Activated T-helper 9 cell treated with anti-CD3 and anti-CD28 coated beads, Interleukin-2, amount 50 U/mL, for 16 hours (primary cell): ENCODE measurements at places on chromosomes 16 and 17.
A peak's percentile ranks its signal among the peaks of the same experiment; 100 is the strongest.

- DNase-seq = no peak
Measured at GRCh38 chr17:80922580-80923160, 69.0 kb upstream of the CHMP6 start.

DNA sequence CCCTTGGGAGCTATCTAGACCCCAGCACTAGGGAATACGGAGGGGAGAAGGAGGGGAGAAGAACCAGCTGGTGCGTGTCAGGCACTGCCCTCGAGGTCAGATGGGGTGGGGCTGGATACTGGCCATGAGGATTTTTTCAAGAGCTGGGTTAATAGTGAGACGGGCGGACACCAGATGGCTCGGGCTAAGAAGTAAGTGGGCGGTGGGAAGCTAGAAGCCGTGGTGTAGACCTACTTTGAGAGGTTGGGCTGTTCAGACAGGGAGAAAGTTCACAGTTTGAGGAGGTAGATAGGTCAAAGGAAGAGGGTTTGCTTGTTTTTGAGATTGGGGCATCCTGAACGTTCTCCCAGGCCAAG, 303.8 kb downstream of the SEC14L1 start:
- DNase-seq = no peak

- no peak for DNase-seq
Measured at GRCh38 chr16:69327585-69328310, 2.6 kb downstream of the PDF start.

GRCh38 chr17:72406498-72406897, 285.7 kb downstream of the SOX9 start:
- DNase-seq = no peak

GRCh38 chr16:1950559-1950958, 3.9 kb downstream of the RPL3L start:
- no peak for DNase-seq

DNA sequence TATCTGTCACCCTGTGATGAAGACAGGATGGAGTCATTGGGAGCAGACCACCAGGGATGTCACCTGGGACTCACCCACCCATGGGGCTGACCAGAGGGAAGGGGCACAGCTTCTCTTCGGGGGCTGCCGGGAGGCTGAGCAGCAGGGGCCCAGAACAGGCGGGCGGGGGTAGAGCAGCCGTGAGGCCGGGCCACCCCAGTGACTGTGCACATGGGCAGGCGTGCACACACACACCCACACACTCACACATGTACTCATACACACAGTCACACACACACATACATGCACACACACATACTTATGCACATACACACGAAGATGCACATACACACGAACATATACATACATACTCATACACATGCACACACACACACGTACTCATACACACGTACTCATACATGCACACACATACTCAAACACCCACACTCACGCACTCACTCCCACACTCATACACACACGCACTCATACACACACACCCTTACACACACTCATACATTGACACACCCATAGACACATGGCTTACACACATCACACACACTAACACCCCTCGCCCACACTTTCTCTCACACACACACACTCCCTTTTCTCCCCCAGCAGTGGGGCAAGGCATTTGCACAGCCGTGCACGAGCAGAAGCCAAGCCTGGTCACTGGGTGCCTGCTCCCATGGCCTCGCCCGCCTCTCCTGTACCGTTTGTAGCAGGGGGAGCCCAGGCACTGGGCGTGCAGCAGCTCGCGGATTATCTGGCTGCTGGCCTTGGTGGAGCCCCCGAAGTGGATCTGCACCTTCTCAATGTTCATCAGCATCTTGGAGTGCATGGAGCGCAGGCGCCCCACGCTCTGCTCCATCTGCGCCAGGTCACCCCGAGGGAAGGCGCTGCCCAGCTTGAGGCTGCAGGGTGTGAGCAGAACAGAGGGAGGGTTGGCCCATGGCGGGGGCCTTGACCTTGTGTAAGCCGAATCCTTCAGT, 12.4 kb downstream of the UBALD2 start:
- no peak for DNase-seq

- DNase-seq = no peak
Measured at GRCh38 chr17:50474523-50474922, 4.1 kb upstream of the RSAD1 start.

- no peak for DNase-seq
Measured at GRCh38 chr16:70526403-70526802, 2.8 kb downstream of the SF3B3 start.

- DNase-seq = no peak
Measured at GRCh38 chr17:3724378-3725077, 825 bp downstream of the HASPIN start.

- peak; percentile 93 for DNase-seq
Measured at GRCh38 chr16:1705688-1706385, at the start of gene MAPK8IP3. MAPK8IP3 (plus strand) TSS chr16:1706195; CDS start chr16:1706340, 145 bp downstream.

DNA sequence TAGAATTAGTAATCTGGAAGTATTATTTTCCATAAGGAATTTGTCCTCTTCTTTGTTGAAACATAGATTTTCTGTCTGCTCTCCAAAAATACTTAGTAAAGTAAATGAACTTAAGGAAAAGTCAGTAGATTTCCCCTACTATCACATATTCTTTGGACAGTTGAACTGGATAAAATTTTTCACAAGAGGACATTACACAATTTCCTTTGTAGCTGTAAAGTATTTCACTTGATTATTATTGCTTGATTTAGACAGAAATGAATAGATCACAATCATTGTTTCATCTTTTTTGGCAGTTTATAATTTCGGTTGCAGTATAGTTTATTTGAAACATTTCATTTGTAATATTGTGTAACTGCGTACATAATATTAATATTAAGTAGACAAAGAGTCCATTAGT, 12.5 kb downstream of the CYB5B start:
- no peak for DNase-seq

DNA sequence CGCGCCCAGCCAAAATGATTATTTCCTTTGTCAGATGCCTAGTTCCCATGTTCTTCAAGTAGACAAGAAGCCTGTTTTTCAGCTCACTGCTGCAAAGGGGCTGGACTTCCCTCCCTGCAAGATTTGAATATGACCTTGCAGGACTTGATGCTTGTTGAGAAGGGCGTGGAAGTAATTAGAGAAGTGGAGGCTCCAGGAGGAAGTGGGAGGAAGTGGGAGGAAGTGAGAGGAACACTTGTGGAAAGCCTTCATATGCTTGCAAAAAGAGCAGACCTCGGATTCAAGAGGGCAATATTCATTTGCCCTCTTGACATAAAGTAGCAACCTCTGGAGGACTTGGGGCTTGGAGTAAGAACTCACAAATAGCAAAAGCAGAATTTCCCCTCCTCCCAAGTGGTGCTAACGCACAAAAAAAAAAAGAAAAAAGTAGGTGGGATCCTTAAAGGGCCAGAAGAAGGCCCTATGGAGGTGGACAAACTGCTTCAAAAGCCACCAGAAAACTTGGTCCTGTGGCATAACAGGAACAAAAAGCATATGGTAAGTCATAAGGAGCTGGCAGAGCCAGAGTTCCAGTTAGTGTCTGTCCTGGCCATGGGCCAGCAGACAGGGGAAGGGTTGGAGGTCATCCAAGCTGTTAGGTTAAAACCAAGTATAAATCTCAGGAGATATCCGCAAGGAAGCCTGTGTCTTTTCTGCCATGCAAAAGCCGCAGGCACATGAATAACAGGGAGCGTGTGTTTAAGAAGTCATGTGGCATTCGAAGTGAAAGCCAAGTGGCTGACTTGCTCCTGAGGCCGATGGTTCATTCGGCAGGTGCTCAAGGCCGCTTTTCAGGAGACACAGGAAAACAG, 20.6 kb upstream of the PRKAR1A start:
- DNase-seq = no peak

- no peak for DNase-seq
Measured at GRCh38 chr17:81221371-81221841, 1.4 kb downstream of the CEP131 start.

GRCh38 chr16:74455213-74455612, 33.9 kb upstream of the CLEC18B start:
- DNase-seq = no peak

- DNase-seq = no peak
Measured at GRCh38 chr16:11310997-11311561, 29.9 kb upstream of the PRM1 start.

DNA sequence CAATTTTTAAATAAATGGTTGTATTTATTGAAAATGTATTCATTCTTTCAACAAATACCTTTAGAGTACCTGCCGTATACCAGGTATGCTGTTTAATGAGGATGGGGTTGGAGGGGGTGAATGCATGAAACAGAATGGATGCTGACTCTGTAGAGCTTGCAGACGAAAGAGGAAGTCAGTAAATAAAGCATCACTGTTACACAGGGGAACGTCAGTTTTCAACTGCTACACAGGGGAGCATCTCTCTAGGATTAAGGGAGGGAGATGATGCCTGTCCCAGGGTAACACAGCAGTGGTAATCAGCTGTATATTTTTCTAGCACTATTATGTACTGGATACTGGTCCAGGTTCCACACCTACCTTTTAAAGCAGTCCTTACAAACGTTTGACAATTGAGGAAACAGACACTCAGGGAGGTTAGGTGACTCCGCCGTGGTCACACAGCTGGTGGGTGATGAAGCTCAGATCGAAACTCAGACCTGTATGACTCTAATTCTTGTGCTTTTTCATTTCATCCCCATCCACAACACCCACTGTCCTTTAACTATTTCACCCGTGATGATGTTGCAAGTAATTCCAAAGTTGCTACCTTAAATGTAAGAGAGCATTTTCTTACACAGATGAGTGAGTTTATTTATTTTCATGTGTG, 452.1 kb upstream of the HSBP1 start:
- no peak for DNase-seq

- peak; percentile 40 for DNase-seq
Measured at GRCh38 chr17:39667945-39668924, at the start of gene PNMT. PNMT (plus strand) TSS chr17:39668453; CDS start chr17:39668476, 23 bp downstream.

GRCh38 chr17:51904379-51904778, 254.1 kb downstream of the CA10 start:
- no peak for DNase-seq

DNA sequence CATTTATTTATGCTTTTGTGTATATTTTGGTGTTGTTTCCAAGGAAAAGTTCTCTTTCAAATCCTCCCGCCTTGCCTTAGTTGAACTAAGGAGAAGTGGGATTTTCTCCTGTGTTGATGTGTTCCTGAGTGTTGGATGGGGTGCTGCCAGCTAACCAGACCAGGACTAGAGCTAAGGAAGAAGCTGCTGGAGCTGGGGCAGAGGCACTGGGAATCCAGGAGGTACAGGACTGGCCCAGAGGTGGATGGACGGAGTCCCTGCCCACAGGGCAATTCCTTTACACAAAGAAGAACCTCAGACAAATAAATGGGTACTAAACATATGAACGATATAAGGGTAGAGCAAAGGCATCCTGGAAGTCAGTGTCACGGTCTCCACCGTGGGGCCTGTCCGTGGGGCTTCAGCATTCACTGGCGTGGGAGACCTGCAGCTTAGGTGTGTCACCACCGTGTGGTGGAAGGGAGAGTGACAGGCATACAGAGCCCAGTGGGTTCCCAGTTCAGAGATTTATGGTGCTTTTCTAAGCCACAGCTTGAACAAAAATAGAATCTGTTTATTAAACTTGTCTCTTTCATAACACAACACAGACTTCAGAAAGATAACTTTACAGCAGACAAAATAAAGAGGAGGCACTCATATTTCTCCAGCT, 270.7 kb downstream of the NTN1 start:
- DNase-seq = peak; percentile 8

DNA sequence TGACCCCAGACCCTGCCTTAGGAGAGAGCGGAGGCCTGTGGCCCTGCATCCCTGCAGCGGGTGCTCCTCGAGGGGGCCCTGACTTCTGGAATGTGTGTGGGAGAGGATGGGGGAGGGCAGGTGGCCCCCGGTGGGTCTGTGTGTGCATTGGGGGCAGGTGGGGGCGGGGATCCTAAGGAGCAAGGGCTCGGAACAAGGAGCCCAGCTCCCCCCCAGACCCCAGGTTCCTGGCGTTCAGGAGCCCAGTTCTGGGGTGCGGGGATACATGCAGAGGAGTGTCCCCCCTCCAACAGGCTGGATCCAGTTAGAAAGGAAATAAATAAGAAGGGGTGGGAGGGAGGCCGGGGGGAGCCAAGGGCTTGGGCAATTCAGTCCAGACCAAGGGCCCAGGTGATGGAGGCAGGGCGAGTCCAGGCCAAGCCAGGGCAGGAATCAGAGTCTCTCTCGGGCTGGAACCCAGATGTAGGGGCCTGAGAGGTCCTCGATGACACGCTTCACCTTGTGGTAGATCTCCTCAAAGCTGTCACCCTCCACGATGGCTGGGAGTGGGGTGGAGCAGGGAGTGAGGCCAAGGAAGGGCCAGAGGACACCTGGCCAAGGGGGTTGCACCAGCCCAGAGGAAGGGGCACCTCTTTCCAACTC, 11.2 kb upstream of the ASGR1 start:
- DNase-seq = no peak

GRCh38 chr16:30992931-30993816, 8.2 kb downstream of the HSD3B7 start:
- DNase-seq = no peak

- DNase-seq = no peak
Measured at GRCh38 chr16:68478526-68479250, 30.4 kb upstream of the SMPD3 start.

DNA sequence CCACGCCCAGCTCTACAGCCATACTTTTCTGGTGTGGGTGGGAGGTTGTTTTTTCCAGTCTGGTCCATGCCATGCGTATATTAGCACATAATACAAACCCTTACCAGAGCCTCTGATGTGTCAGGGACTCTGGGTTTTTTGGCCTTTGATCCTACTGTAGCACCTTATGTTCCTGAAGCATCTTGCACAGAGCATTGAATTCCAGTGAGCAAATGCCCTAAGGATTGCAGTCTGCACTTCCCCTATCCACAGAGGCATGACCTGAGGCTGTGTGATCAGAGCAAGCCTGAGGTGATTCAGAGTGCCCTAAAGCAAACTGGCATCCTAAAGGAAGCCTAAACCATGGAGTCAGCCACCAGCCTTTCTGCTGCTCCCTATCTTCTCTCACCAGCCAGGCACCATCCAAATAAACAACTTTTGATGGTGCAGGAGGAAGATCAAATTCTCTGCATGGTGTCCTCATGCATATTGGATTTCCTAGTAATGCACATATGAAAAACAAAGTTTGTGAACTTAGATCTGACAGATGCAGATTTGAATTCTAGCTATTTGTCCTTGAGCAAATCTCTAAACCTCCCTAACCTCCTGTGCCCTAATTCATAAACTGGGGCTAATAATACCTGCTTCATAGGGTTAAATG, 41.2 kb upstream of the HAS3 start:
- DNase-seq = no peak

GRCh38 chr17:67055041-67055443, 10.7 kb downstream of the CACNG1 start:
- DNase-seq = no peak
